ENCODE measurements at places on chromosomes 11 and 22.

- DNase-seq: no peak
Measured at GRCh38 chr11:64500176-64501013, 90.6 kb upstream of the SLC22A12 start.

DNA sequence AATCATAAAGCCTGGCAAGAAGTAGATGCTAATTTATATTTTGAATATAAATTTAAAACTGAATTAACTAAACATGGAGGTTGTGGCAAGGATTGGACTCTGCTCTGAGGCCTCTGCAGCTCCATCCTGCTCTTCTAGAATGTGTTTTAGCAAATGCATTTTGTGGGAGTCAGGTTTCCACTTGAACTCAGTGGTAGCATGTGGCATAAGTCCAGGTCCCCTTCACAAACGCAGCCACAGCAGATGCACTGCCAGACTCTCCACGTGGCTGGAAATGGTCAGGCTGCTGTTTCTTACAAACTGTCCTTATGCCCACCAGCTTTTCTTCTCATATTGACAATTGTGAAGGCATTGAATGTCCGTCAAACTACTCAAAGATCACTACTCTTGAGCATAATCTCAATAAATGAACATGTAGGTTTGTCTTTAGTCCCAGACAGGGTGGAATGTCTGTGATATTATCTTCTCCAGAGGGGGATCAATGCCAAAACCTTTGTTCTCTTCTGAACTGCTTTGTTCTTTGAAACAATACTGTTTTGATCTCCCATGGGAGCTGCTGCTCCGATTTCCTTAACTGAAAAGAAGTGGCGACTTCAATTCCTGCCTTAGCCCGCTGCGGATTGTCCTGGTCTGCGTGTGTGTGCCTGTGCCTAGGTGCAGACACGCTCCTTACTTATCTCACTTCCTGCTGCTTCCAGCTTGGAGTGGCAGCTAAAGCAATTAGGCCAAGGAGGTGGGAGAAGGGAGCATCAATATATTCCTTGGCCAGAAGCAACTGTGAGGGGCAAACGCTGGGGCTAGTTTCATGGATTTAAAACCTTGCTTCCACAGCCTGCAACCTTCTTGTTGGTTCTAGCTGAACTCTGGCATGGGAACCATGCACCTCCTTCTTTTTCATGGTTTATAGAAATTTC, 24.2 kb downstream of the EIF4G2 start:
- no peak for DNase-seq

DNA sequence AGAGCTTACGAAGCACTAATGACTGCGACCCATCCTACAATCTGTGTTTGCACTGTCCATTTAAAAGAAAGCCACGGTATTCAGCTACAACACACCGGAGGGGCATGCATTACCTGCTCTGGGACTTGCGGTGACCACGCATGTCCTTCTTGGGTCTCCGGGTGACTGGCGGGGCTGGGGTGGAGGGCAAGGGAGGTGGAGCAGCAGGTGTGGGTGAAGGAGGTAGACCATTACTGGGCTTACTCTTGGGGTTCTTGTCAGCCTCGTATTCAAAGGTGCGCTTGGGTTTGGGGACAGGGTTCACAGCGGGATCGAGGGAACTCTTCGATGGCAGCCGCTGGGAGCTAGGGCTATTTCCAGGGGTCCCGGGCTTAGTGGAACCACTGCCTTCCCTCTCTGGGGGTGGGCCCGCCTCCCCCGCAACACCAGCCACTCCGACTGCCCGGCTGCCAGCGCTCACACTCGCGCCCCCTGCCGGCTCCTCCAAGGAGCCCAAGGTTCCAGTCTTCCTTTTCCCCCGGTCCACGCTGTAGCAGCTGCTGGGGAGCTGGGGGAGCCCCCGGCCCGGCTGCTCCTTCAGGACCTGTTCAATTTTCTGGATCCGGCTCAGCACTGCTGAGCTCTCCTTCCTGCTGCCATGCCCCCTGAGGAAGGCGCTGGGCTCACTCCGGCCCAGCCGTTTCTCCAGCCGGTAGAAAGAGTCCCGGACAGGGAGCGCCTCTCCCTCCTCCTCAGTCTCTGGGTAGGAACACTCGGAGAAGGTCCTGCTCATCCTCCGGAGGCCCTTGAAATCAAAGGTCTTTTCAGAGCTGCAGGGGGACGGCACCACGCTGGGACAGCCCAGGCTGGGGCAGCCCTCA, 47.5 kb downstream of the RPL27A start:
- DNase-seq: no peak

- DNase-seq: no peak
Measured at GRCh38 chr22:27135031-27135981, 477.9 kb downstream of the MIAT start.

GRCh38 chr22:30198921-30199320, 47.6 kb downstream of the LIF start:
- DNase-seq: no peak

DNA sequence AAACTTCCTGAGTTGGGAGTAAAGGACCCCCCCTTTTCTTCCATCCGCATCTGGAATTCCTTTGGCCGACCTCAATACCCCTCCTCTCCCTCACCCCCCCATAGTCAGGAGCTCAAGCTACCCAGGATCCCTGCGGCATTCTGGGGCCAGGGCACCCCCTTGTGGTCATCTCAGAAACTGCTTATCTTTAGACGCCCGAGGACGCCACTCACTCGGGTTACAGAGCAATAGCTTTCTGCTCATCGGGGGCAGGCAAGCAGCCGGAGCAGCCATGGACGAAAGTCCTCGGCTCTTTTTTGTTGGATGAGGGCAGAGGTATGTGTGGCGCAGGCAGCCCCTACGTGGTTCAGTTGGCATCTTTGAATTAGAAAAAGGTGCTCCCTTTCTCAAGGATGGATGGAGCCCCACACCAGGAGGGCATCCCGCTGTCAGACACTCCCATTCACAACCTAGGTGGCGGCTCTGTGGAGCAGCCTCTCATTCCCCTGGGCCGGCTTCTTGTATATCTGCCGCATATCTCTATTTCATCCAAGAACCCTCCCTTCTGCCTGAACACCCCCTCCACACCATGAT, 2.3 kb downstream of the C1QTNF5 start:
- peak; percentile 45 for DNase-seq

- DNase-seq: no peak
Measured at GRCh38 chr11:48169717-48170116, 46.9 kb upstream of the OR4B1 start.

- no peak for DNase-seq
Measured at GRCh38 chr11:27599217-27599616, 92.6 kb upstream of the LIN7C start.

DNA sequence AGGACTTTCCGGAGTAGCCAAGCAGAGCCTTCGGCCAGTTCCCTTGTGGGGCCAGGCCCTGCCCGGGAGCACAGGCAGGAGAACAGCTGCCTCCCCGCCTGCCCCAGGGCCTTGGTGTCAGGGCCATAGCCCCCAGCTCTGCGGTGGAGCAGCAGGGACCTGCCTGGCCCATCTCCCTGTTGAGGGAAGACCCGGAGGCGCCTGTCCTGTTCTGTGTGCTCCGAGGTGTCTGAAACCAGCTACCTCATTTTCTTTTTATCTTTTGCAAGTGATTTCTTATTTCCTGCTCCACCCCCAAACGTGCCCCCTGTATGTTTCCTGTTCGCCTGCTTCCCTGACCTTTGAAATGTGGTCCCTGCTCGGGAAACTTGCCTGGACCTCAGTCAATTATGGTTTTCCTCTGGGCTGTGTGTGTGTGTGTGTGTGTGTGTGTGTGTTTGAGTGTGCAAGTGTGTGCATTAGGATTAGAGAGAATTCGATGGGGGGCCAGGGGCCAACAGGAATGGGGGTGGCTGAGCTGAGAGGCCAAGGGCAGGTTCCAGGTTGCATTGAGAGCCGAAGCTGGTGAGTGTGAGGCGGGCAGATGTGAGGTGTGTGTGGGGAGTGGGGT, 19.1 kb downstream of the LRP5 start:
- DNase-seq: no peak

GRCh38 chr11:111759778-111760407, 6.3 kb downstream of the PPP2R1B start:
- no peak for DNase-seq

DNA sequence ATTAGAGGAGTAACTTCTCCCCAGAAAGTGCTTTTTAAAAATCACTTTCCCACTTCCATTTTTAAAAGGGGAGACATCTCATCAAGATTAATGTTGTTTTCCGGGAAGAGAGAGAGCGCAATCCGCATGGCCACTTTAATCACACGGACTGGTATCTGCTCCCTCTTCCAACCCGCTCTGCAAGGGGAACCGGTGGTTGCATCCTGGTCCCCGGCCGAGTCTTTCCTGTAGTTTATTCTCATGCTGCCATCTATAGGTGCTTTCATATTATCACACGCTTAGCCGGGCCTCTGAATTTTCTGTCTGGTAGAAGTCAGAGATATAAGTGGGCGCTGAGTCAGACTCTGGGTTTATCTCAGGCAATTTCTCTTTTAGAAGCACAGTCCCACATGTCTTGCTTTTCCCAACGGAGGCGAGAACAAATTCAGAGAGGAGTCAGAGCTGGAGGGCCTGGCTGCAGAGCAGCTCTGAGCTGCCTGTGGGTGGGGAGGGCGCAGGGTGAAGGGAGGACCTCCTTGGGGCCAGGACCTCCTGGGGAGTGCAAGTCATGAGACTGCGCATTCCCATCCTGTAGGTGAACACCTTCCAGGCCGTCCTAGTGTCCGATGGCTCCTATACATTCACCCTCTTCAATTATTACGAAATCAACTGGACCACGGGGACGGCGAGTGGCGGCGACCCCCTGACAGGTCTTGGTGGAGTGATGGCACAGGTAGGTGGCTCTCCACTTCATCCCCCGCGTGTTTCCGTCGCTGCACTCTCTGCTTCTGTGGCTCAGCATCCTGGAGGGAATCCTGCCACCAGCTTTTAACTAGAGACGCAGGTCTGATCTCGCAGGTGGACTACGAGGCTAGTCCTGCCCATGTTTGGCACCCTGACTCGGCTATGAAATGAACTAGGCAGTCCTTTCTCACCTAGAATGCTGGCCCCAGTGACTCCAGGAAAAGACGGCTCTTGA, 11.7 kb downstream of the TECTA start:
- no peak for DNase-seq

- no peak for DNase-seq
Measured at GRCh38 chr11:101741061-101741460, 157.3 kb upstream of the TRPC6 start.

- no peak for DNase-seq
Measured at GRCh38 chr11:8089791-8090510, 8.9 kb downstream of the TUB start.

DNA sequence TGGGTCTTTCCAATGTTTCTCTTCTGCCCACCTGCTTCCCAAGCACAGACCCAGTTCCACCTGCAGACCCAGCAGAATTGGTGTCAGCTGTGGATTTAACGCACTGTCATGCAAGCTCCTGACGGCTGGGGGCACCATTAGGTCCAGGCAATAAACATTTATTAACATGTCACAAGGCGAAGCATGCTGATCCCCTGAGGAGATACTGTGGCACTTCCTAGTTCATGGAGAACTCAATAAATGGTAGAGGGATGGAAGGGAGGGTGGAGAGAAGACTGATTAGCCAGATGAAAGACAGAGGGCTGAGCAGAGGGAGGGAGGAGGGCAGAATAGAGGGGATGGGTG, 68.3 kb upstream of the TSPAN18 start:
- no peak for DNase-seq

GRCh38 chr11:19328586-19329311, 88.0 kb upstream of the E2F8 start:
- DNase-seq: no peak

DNA sequence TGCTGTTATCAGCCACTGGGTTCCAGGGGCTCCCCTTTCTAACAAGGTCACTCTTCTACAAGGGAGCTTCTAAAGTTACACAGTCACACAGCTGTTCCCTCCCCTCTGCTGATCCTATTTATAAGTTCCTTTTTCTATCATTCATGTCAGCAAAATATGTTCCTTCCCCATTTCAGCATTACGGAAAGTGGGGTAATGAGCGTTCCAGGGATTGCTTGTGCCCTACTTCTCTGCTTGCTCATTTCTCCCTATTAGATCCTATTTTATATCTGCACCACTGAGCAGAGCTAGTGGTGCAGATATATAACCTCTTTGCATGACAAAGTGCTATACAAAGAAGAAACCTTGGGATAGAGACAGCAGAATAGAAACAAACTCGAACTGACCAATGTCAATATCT, 22.7 kb upstream of the PLEKHB1 start:
- no peak for DNase-seq

GRCh38 chr11:84628871-84629620, 998.1 kb downstream of the DLG2 start:
- DNase-seq: no peak

- DNase-seq: no peak
Measured at GRCh38 chr22:22244316-22245250, at the start of gene VPREB1. Gene VPREB1, plus strand, starts transcription at chr22:22244786. Its CDS starts 28 bp downstream, at chr22:22244814.

- DNase-seq: no peak
Measured at GRCh38 chr11:34466802-34467488, 28.2 kb downstream of the CAT start.

- no peak for DNase-seq
Measured at GRCh38 chr22:46336119-46337078, 885 bp downstream of the TRMU start.

- no peak for DNase-seq
Measured at GRCh38 chr11:17983569-17983968, 29.3 kb downstream of the SERGEF start.

DNA sequence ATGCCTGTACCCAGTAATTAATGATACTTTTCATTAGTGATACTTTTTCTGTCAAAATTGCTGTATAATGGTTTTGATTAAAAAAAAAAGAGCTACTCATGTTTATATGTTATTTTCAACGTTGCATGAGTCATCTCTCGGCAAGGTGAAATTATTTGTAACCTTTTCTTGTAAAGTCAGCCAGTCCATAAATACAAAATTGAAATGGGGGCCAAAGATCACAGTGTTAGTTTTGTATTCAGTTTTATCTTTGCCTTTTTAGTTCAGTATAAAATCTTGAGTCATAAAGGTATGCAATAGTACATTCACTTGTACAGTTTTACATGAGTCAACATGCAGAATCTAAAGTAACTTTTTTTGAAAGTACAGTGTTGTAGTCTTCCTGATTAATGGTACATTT, 4.3 kb downstream of the ARHGEF12 start:
- no peak for DNase-seq

DNA sequence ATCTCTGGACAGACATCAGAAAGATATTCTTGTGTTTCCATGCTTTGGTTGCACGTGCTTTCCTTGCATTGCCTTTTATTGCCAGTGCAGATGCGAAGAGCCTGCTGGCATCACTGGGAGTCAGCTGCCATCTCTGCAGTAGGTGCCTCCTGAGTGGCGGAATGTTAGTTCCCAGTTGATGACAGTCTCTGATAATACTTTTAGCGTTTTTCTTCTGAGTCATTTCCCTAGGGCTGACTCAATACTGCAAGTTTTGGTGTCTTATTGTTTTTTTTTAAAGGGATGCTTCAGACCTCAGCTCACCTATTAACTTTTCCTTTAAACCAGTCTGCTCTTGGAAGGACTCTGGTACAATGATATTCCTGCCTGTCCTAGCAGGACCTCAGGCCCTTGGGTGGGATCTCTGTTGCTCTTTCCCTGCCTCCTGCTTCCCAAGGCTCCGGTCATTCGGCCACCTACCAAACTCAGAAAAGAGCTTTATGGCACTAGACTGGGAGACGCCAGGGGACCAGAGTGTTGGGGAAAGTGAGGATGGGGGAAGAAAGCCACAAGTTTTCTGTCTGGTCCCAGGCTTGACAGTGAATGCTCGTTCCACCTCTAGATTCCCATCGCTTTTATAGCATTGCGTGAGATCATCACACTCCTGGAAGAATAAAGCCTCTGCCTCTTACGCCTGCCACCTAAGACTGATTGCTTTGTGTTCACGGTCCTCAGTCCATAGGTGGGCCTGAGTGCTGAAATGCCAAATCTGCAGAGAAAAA, 308.7 kb downstream of the DDX10 start:
- no peak for DNase-seq

GRCh38 chr22:35664955-35665587, 16.8 kb downstream of the APOL6 start:
- no peak for DNase-seq

All from stimulated activated CD4-positive, alpha-beta T cell treated with anti-CD3 and anti-CD28 coated beads, TNF-alpha, amount 100 ng/mL, for 4 hours (primary cell).